ENCODE measurements at places on chromosomes 7 and 10.

DNA sequence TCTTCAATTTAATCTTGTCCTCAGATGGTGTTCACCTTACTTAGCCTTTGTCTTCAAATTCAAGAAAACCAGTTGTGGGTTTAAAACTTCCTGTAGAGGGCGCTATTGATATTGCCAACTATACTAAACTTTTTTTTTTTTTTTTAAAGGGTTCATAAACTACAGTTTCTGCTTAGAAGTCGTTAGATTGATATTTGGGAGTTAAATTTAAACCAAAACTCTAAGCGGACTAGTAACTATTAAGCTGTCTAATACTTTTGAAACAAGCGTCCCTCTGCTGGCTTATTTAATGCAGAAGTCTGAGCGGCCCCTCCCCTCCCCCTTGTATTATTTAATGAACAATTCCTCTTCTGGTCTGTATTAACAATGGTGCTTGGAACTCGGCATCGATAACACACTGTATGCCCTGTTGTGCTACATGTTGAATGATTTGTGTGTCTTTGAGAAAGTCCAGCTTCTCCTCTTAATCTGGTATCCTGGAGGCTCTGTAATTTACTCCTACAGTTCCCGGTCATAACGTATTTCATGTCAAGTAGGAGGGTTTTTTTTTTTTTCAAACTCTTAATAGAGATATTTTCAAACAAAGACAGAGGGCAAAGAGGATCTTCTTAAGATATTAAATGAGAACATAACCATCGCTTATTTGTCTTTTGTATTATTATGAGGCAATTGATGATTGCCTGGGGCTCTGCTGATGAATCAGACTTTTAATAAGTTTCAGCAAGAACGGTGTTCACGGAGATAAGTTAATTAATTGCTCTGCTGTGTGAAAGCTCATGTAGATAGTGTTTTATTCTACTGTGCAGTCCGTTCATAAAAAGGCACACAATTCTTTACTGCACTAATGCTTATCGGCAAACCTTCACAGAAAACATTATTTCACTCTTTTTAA, 22.6 kb upstream of the CREB5 start:
- no peak for DNase-seq

DNA sequence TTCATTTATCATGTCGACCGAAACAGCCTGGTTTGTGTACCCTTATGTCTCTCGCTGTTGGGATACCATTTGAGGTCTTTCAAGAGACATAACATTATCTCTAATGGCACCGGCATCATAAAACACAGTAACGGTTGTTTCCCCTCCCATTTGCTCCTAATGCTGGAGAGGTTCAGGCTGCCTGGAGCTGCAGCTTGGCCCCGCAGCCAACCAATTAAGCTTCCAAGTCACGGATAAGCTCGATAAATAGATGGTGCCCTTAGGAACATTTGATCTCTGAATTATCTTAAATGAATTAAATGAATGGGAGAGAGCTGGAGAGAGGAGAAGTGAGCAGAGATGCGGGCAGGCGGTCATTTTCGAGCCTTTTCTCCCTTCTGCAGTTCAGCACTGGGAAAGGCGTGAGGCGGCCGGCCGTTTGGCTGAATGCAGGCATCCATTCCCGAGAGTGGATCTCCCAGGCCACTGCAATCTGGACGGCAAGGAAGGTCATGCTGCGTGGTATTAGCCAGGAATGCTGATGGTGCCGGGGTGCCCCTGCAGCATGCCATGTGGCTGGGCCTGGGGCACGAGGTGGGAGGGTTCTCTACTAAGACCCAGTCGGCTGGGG, 12.6 kb downstream of the CPA4 start:
- DNase-seq = no peak

DNA sequence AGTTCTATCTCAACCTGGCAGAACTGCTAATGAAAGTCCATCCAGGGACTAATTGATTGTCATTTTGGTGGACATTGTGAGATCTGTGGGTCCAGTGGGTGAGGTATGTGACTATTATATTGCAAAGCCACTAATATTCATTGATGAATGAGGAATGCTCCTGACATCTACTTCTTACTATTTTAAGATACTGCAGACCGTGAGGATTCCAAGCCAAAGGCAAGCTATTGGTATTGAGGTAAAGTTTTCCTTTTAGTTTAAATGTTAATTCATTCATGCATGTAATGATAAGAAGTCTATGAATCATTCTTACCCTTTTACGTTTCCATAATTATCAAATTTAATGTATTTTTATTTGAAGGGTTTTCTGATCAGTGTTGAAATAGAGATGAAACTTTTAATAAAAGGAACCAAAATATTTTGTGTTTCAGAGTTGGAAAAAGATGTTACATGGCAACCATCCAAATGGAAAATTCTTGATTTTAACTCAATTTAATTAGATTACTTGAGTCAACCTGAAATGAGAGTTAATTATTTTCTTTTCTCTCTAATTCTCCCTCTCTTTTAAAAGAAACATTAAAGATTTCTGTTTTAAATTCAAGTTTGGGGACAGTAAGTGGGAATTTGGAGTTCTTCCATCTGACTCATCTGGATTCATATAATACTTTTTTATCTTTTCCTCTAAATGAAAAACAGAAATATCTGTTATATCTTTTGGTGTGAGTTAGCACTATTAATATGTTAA, 39.6 kb downstream of the NUP205 start:
- DNase-seq = no peak

DNA sequence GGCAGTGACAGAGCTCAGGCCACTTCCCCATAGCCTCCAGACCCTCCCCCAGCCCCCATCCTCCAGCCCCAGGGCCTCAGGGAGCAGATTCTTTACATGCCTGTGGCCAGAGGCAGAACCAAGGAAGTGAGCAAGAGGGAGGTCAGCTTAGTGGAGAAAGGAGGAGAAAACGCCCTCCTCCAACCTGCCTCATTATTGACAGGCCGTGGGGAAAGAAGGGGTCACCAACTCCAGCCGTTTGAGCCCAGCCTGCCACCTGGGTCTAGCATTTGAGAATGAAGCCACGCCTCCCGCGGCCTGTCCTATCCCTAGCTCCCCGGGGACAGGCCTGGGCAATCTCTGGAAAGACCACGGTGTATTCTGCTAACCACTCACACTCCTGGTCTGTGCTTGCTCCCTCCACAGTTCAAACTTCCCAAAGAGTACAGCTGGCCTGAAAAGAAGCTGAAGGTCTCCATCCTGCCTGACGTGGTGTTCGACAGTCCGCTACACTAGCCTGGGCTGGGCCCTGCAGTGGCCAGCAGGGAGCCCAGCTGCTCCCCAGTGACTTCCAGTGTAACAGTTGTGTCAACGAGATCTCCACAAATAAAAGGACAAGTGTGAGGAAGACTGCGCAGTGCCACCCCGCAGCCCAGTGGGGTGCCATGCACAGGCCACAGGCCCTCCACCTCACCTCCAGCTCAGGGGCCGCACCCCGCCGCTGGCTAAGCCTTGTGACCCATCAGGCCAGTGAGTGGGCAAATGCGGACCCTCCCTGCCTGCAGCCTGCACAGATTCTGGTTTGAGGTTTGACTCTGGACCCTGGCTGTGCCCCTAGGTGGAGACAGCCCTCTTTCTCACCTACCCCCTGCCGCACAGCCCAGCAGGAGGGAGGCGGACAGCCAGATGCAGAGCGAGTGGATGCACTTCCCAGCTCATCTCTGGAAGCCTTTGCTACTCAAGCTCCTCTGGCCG, 14.3 kb upstream of the TRIM8 start:
- DNase-seq = no peak

- DNase-seq = no peak
Measured at GRCh38 chr7:48390388-48391327, 219.4 kb downstream of the ABCA13 start.

GRCh38 chr10:51244309-51244708, 170.0 kb downstream of the PRKG1 start:
- no peak for DNase-seq

- no peak for DNase-seq
Measured at GRCh38 chr7:155107126-155107525, 37.0 kb downstream of the HTR5A start.

GRCh38 chr7:69814421-69814962, 216.2 kb downstream of the AUTS2 start:
- no peak for DNase-seq

DNA sequence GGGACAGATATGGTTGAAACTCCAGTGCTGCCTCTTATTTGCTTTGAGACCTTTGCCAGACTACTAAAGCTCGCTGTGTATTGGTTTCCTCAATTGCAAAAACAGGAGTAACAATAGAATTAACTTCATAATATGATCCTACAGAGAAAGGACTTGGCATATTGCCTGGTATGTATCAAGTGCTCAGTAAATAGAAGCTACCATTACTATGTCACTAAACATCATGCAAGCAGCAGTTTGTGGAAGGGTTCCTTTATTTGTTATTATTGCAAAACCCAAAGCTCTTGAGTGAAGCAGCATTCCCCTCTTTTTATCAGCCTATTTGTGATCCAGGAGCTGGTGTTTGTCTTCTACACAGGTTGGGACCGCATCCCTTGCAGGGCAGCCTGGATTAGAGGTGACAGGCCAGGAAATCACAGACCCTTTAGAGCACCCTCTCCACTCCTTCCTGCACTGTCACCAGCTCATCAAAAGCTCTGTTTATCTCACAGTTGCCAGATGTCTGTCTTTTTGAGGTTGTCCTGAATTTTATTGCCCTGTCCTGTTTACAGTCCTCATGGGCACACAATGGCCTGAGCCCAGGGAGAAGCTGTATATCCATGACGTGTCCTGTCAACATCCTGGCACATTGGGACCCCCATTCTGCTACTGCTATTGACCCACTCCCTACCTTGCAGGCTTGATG, 121.5 kb downstream of the SNX10 start:
- no peak for DNase-seq

DNA sequence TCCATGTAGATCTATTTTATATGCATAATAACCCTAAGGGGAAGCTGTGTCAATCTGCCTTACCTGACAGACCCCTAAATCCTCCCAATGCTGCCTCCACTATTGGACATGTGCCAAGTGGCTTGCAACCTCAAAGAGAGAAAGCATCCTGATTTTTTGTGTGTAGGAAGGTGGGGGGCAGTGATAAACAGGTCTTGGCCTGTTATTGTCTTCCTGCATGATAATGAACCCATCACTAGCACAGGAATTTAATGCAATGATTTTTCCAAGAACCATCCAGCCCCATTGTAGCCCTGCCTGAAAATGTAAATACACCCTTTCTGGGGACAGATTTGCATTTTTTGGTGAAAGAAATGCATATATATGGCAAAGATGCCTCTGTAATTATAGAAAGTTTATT, 850.2 kb downstream of the LRMDA start:
- DNase-seq = no peak

DNA sequence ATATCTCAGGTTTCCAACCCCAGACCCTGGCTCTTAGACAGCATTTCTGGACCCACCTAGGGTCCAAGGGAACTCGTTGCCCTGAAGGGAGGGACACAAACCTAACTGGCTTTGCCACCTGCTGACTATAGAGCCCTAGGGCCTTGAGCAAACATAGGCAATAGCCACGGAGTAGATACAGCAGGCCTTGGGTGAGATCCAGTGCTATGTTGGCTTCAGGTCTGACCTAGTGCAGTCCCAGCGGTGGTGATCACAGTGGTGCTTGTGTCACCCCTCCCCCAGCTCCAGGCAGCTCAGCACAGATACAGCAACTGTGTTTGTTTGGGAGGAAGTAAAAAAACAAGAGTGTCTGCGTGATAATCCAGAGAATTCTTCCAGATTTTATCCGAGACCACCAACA, 9.7 kb upstream of the TNKS2 start:
- no peak for DNase-seq

- DNase-seq = no peak
Measured at GRCh38 chr7:158085741-158086695, 501.6 kb downstream of the PTPRN2 start.

DNA sequence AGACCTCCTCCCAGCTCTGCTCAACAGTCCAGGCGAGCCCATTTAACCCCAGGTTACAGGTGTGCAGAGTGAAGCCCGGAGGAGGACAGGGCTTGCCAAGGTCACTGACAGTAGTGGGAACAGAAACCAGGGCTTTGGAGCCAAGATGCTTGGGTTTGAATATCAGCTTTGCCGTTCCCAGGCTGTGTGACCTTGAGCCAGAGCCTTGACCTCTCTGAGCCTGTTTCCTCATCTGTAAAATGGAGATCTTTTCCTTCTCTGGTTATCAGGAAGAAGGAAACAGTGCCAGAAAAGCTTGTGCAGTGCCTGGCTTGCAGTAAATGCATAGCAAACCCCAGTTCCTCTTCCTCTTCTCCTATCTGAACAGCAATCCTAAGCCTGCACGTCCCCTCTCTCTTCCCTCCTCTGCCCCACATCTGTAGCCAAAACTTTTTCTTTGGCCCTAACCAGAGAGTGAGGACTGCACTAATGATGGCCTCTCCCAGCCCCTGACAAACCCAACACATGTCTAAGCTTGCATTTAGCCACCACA, 21.4 kb upstream of the MLXIPL start:
- DNase-seq = no peak

GRCh38 chr7:84975586-84976185, 211.2 kb downstream of the SEMA3D start:
- no peak for DNase-seq

DNA sequence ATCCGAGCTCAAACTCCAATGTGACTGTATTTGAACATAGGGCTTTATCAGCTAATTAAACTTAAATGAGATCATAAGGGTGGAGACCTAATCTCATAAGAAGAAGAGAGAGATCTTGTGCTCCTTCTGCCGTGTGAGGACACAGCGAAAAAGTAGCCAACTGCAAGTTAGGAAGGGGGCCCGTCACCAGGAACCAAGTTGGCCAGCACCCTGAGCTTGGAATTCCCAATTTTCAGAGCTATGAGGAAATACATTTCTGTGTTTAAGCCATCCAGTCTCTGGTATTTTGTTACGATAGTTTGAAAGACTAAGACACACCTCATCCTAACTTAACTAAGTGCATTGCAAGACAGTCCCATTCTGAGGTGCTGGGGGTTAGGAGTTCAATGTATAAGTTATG, 14.1 kb upstream of the WDR86 start:
- no peak for DNase-seq

DNA sequence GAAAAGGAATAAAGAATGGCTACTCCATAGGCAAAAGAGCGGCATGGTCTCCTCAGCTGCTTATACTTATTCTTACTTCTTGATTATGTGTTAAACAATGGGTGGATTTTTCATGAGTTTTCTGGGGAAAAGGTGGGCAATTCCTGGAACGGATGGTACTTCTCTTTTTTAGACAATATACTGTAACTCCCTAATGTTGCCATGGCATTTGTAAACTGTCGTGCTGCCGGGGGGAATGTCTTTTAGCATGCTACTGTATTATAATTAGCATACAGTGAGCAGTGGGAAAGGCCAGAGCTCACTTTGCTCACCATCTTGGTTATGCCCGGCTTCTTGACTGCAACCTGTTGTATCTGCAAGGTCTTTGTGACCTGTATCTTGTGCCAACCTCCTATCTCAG, 372.1 kb upstream of the AKR1E2 start:
- no peak for DNase-seq

DNA sequence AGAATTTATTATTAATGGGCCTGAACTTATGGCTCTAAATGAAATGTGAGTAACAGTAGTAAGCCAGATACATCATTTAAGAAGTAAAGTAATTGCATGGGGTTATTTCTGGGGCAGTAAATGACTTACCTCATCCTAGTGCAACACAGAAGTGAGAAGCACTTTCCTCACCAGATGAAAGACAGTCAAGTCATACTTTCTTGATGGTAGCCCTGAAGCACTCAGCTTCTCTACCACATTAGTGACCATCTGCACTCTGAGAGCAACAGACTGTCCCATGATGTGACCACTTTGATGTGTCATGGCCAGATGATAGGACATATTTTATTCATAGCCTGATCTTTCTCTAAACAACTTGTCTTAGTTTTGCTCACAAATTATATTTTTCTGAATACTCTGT, 369.5 kb upstream of the PHF14 start:
- DNase-seq = no peak

- no peak for DNase-seq
Measured at GRCh38 chr7:128065872-128066271, 34.6 kb upstream of the LRRC4 start.
